ENCODE measurements at places on chromosomes 2 and 18. TPM values are rescaled to one million over a fixed set of nuclear protein-coding genes. Genes with fewer than 3 reads are reported as not detected.

DNA sequence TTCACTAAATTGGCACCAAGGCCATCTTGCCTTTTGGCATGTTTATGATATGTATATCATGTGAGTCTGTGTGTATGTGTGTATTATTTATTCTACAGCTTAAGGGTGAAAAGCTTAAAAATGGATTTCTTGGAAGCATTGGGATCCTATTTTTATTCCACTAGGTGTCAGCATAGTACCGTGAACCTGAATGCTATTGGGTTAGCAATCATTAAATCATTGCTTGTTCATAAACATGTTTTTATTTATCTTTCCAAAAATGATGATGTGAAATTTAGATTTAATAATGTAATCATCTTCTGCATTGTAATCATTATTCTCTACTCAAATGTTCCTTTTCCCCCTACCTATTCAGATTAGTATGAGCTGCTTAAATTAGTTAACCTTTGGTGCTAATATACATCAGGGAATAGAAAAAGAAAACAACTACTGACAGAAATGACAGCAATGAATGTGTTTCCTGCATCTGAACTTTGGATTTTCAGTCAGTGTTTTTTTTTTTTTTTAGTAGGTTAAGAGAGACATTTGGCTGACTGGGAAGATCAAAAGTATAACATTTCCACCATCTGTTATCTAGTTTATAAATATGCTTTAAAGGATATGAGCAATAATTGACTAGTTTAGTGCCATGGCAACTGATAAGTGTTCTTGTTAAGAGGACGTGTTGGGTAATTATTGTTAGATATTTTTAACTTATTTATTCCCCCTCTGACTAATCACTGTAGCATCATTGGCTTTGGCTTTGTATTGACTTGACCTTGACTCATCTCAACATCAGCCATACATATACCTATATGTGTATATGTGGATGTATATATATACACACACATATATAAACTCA lies 14.1 kb upstream of the ZSWIM2 start:
- DNase-seq: no peak

GRCh38 chr18:48563027-48563426 lies 24.2 kb downstream of the CTIF start:
- no peak for DNase-seq

DNA sequence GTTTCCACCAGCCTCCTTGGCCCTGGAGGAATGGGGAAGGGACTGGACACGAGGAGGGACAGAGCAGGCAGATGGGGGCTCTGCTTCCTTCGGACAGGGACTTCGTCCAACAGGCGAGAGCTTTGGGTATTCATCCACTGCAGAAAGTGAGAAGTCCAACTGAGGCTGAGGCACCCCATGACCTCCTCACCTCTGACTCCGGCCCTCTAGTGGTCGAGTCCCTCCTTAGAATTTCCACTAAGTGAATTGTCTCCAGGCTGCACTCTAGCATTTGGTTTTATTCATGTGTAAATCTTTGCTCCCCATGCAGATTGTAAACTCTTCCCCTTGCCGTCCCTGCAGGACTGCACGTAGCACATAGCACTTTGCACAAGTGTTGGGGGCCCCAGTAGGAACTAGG lies 75.6 kb downstream of the TMEM247 start:
- no peak for DNase-seq

GRCh38 chr2:237574894-237575868 lies 8.8 kb downstream of the PRLH start:
- no peak for DNase-seq

GRCh38 chr18:37426586-37426985 lies 139.0 kb downstream of the CELF4 start:
- no peak for DNase-seq

GRCh38 chr2:28618221-28619141 lies 122.6 kb downstream of the PLB1 start:
- no peak for DNase-seq

Gene FBLN7
- total RNA-seq: 0.62 TPM

DNA sequence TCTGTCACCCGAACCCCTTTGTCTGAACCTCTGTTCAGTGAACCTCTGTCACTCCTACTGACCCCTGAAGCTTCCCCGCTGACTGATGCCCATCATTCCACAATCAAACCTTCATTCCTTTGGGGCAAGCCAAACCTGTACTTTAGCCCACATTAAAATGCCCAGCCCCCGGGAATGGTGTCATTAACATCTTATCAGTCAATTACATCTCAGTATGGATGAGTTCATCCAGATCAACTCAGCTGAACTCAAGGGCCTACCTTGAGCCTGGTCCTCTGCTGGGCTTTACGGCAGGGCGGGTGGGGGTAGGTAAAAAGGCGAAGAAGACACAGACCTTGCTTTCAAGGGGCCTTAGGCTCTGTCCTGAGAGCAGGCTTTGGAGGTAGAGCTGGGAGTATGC lies 154.4 kb upstream of the SMAD2 start:
- DNase-seq: no peak

Gene ODC1
- total RNA-seq: 167 TPM

DNA sequence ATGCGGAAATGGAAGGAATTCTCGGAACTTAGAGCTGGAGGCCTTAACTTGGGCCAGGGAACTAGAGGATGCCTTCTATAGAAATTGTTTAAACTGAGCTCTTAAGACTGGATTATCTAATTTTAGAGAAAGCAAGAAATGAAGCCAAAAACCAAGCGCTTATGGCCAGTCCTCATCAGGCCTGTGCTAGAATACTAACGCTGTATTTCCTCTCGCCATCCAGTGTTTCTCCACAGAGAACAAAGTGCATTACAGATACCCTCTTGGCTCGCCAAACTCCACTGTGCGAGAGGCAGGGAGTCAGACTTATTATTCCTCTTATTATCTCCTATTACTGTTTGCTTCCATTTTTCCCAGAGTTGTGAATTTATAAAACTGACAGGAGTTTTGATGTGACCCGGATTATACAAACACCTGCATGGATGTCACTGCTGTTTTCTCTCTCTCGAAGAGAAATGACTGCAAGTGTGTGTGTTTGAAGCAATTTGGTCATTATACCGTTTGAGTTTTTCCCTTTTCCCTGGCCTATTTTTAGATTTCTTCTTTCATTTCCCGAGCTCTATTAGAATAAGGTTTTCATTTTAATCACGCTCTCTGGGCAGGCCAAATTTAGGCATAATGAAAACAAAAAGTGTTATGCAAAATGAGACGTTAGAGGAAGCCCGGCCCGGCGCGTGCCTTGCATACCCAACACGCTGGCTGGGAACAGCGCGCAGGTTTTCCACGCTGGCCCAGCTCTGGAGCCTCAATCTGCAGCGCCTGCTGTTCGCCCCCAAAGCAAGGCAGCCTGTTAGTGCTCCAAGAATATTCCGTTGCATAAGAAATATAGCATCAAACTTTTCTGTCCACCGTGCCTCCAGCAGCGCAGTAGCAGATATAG lies 103.3 kb downstream of the ALK start:
- DNase-seq: peak; percentile 50

Gene DHRS9
- 0.94 TPM for total RNA-seq

Gene DSEL
- total RNA-seq: 71.4 TPM

Gene IMPA2
- 6.1 TPM for total RNA-seq

DNA sequence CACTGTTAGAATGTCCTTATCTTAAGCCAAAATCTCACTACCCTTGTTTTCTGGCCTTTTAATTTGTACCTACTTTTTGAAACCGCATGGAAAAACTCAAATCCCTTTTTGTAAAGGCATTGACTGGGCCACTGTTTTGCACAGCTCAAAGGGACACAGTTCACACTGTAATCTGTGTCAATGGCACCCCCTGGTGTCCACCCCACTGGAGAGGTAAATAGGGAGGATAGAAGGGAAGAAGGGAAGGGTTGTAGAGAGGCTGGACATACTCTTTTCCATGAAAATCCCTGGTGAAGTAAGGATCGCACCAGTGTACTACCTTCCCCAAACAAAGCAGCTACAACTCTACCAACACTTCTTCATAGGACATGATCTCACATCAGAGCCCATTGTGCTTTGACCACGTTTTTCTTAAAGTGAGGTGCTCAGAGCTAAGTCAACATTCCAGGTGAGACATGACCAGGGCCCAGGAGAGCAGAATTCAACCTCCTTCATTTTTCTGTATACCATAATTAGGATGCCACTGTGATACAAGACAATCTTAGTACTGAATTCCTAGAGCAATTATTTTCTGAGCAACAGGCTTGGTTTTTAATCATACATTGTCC lies 92.4 kb upstream of the RMDN2 start:
- peak; percentile 60 for DNase-seq

DNA sequence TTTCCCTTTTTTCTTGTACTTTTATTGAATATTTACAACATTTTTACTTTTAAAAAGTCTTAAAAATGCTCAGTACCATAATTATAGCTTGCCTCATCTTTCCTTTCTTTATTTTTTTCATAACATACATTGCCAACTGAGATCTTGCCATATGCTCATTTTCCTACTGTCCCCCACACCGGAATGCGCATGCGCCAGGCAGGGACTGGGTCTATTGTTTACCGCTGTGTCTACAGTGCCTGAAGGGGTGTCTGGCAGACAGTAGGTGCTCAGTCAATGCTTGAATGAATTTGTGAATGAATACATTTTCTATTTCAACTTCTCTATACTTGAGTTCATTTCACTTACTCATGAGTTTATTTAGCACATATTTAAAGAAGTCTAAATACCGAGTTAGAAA lies 158.0 kb downstream of the CYP26B1 start:
- DNase-seq: no peak

Gene NT5DC4
- not detected for total RNA-seq

Gene TUBA3E
- not detected for total RNA-seq

GRCh38 chr2:141331127-141331526 lies 799.7 kb downstream of the LRP1B start:
- no peak for DNase-seq

GRCh38 chr2:17543848-17544247 lies 3.4 kb downstream of the VSNL1 start:
- no peak for DNase-seq

Gene PARD6G
- total RNA-seq: 9.5 TPM

DNA sequence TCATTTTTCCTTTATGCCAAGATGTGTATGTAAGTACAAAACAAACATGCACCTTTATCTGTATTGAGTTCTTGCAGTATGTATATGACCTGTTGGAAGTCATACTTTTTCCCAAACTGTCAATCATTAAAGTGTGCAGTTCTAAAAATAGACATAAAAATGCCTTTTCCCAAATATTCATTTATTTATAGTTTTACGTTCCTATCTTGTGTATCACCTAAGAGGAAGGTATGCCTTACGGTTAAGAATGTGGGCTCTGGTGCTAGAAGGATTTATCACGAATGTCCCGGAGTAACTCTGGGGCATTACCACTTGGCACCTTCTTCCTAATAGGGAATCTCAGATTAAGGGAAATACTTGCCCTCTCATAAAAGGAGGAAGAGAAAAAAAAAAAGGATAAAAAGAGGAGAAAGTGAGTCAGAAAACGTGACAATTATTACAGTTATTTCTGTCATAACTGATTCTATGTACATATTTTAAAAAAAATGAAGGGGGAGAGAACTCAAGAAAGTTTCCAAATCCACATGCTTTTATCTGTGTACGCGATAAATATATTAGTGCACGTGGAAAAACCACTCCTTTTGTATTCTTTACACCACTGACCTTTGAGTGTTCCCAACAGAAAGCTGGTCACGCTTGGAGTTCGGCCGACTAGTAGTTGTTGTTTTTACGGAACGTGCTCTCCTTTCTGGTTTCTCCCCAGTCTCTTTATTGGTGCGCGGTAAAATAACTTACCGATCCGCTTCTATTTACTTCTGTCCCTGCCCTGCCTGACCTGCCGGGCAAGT lies 721 bp downstream of the MCEE start:
- DNase-seq: no peak

Gene APOB
- total RNA-seq: 0.62 TPM

GRCh38 chr18:69787825-69788547 lies 159.7 kb downstream of the CD226 start:
- DNase-seq: no peak

DNA sequence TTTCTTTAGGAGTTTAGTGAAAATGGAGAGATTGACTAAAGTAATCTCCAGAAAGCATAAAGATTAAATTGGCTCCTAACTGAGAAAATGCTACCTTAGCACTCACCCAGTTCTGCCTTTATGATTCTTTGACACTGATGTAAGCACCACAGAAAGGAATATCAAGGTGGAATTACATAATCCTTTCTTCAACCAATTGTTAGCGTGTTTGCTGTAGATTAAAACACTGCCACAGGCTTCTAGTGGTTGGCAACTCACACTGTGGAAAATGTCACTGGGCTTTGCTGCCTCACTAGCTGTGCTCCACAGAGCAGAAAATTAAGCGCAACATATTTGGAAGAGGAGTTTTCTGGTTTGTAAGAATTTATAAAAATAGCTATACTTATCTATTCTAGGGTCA lies 104.1 kb downstream of the DLGAP1 start:
- no peak for DNase-seq

Gene SP140L
- 0.47 TPM for total RNA-seq

Gene LIMS1
- total RNA-seq: 18.1 TPM

DNA sequence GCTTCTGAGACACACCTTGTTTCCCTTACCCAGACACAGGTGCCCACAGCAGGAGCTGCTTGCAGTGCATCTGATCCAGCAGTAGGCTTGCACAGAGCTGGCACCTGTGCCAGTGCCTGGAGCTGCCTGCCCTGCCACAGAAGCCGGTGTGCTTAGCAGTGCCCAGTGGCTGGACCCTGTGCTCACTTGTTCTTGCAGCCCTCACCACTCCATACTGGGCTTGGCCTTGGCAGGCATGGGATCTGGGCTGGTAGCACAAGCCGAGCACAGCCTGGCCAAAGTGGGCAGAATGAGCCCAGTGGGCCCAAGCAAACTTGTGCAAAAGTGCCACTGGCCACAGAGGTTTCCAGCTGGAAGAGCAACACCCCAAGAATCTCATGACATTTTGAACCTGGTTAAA lies 1950.4 kb downstream of the SUCLG1 start:
- DNase-seq: no peak

GRCh38 chr18:6781796-6782195 lies 52.3 kb downstream of the ARHGAP28 start:
- DNase-seq: no peak

- DNase-seq: no peak
These were observed 49.5 kb upstream of the DTNA start for GRCh38 chr18:34660572-34660971.

Gene DCTN1
- 97.2 TPM for total RNA-seq

- DNase-seq: no peak
These were observed 47.7 kb upstream of the SCG2 start for GRCh38 chr2:223649554-223650533.

Gene MERTK
- total RNA-seq: 7.2 TPM

Gene TMEM198
- total RNA-seq: 14.0 TPM

DNA sequence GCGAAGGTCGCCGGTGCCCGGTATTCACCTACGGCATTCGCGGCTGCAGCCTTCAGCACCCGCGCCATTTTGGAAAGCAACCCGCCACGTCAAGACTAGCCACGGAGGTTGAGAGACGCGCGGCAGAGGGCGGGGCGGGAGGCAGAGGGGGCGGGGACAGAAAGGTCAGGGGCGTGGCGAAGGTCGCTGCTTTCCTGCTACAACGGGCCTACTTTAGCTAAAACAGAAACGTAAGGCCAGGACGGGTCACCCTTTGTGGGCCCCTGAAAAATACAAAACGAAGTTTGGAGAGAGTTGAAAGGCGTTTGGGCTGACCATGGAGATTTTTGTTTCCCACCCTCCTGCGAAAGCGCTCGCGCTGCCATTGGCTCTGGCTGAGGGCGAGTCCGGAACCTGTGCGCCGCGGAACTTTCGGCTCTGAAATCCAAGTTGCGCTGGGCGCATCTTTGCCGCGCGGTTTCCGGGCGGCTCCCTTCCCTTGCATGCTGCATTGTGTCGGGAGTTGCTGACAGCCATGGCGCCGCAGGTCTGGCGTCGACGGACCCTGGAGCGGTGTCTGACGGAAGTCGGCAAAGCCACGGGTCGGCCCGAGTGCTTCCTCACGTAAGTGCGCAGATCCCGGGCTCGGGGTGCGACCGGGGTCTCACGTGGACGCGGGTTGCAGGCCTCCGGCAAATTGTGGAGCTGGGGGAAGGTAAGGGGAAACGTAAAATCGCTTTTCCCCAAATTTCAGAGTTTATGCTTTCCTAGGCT lies at the start of the genes MCEE and MPHOSPH10:
Gene MCEE (minus strand): TSS at position 78 of the 753 bp plus-strand sequence. CDS start 10 bp downstream, at position 68.
Gene MPHOSPH10 (plus strand): TSS at position 483 of the 753 bp plus-strand sequence. CDS start 32 bp downstream, at position 515.
- DNase-seq: peak; percentile 91

Measured in occipital lobe (tissue), 3 donors.